ENCODE measurements at places on chromosomes 3 and 15. TPM values are rescaled to one million over a fixed set of nuclear protein-coding genes. Genes with fewer than 3 reads are reported as not detected.

DNA sequence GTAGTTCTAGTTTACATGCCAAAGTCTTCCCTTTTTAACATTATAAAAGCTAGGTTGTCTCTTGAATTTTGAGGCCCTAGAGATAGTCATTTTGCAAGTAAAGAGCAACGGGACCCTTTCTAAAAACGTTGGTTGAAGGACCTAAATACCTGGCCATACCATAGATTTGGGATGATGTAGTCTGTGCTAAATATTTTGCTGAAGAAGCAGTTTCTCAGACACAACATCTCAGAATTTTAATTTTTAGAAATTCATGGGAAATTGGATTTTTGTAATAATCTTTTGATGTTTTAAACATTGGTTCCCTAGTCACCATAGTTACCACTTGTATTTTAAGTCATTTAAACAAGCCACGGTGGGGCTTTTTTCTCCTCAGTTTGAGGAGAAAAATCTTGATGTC lies 21.3 kb downstream of the SLC35A5 start:
- DNase-seq: no peak

DNA sequence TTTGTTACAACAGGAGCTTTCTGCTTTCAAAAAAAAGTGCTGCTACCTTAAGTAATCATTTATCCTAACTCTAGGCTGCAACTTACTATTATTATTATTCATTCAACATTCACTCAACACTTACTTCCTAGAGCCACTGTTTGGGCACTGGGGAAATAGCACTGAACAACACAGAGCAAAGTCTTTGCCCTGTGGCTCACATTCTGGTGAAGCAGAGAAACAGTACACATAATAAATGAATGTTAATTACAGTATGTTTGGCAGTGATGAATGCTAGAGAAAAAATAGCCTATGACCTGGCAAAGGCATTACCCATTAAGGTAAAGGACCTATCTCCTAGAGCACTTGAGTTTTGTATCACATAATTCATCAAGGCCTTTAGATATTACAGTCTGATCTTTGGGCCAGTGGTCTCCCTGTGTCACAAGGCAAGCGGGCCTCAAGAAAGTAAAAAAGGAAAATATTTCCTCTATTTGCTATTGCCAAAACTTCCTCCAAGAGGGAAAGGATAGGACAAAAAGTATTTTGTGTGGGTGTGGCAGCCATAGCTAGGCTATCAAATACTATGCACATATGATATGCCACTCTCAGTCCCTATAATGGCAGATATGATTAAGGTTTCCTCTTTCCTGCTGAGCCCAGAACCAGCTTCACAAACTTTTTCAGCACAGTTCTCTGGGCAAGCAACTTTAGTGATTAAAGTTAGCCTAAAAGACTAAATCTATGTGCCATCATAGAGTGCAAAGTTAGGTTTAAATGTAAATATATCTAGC lies 142.8 kb downstream of the FHIT start:
- no peak for DNase-seq

DNA sequence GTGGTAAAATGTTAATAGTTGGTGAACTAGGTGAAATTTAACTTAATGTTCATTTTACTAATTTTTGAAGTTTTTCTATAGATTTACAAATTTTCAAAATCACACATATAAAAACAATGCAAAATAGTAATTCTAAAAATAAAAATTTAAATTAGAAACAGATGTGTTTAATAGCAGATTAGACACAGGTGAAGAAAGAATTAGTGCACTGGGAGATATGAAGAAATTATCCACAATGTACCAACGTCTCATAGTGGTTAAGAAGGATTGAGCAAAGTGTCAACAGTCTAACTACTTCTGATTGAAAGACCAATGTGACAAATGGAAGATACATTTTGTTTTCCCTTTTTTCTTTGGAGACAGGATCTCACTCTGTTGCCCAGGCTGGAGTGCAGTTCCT lies 26.5 kb downstream of the SPG11 start:
- no peak for DNase-seq

DNA sequence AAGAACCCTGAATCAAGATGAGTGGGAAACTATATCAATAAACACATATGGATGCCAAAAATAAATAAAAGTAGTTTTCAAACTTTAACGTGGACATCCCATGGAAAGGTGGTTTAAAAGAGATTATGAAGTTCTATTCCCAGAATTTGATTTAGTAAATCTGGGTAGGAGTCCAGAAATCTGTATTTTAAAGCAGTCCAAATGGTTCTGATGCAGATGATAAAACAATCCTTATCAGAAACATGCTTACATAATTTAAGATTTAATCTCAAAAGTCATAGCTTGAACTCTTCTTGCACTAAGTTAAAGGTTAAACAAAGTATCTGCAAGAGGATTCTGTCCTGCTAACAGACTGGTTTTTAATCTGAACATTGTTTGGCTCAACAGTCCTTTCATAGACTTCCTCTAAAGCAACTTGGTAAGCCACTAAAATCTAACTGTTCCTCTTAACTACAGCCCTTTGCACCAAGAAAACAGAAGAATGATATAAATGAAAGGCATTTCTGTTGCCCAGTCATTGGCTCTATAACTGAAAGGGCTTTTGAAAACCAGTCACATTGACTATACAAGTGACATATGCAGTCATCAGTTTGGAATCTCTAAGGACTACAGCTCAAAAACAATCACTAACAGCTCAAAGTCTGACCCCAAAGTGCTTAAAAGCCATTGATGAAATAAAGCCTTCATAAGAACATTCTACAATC lies 23.4 kb upstream of the MAP4 start:
- no peak for DNase-seq

- no peak for DNase-seq
Observed at GRCh38 chr15:85019815-85020590, 38.3 kb downstream of the PDE8A start.

DNA sequence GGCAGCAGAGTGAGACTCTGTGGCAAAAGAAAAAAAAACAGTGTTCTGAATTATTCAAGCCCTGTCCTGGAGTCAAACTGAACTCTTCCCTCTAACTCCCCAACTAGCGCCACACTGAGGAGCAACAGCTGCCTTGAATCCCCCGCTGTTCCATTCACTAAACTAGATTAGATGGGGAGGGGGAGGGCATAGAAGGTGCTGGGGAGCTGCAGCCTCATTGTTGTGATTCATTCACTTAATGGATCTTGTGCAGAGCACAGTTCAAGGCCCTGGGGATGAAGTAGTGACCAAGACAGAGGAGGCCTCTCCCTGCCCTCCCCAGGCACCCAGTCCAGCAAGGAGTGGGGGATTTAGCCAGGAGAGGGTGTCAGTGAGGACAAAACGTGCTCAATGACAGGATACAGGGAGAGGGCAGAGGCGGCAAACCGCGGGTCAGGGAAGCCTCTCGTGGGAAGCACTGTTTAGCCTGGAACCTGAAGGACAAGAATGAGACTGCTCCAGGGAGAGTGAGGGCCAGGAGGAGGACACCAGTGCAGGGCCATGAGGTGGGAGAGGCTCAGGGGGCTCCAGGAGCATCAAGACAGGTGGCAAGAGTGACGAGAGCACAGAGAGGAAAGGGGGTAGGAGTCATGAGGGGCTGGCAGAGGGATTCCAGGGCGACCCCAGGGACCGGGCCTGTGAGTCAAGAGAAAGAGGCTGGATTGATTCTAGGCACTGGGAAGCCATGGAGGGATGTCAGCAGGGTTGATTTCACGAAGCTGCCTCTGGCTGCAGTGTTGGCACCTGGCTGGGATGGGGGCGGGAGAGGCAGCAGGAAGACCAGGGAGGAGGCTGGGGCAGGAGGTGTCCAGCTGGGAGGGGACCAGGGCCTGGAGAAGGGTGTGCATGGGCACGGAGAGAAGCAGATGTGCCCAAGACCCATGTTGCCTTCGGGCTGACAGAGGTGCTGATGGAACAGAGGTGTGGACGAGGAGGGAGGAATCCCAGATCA lies 31.4 kb downstream of the ALS2CL start:
- no peak for DNase-seq

DNA sequence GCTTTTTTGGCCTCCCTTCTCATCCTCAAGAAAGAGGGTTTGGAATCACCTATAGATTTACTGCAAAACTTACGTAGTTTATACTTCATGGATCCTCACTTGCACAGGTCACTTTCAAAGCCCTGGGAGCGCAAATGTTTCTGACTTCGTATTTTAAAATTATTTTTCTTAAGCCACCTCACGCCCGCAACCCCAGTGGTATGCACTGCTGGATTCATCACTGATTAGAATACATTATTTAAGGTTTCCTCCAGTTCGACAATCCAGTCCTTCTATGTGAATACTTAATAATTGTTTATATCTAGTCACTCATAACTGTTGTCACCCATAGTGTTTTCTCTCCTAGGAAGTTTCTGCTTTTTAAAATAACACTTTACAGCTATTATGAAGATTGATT lies 339.9 kb downstream of the CHL1 start:
- DNase-seq: no peak

DNA sequence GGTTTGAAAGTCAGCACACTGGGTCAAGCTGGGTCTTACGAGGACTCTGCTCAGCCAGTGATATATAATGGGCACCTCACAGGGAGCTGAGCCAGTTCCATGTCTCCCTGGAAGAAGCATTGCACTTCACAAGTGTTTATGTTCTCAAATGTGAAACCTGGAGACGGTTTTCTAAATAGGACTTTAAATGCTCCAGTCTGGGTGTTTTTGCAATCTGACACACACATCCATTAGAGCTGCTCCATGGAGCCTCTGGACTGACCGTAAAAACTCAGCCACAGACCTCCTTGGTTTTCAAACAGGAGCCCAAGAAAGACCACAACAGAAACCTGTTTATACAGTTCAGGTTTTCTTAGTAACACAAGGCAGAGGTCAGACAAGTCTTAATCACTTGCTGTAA lies 201.3 kb upstream of the LRIG1 start:
- DNase-seq: no peak

DNA sequence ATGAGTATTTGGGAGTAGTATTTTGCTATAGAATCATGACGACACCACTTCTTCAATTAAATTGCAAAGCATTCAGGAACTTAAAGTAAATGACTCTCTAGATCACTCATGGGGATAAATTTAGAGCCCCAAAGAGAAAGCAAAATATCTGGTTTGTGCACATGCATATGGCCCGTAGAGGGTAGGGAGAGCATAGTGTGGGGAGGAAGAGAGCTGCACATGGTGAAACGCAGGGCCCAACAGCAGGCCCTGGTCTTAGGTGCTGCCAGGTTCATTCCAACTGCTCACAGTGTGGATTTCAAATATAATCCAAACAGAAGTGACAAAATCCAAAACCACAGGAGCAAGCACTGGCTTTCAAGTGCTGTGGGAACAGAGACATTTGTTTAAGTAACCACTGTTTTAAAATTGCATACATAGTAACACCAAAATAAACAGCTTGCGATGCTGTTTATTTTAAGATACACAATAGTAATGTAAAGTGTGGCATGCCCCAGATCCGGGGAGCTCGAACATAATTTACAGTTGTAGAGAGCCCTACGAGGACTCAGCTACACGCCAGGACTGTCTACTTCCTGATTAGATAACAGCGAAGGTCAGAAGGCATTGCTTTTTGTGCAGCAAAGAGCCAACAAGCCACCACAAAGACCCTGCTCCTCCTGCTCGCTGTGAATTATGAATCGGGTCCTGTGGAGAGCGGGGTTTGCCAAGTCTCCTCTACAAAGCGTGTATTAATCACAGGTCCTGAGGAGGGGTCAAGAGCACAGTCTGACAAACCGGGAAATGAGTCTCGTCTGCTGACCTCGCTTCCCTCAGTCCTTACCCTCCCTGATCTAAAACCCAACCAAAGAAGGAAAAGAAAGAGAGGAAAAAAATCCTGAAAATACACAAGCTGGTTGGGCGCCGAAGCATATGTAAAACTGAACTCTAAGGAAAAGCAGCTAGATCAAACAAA lies 80.6 kb downstream of the MEIS2 start:
- peak; percentile 31 for DNase-seq

DNA sequence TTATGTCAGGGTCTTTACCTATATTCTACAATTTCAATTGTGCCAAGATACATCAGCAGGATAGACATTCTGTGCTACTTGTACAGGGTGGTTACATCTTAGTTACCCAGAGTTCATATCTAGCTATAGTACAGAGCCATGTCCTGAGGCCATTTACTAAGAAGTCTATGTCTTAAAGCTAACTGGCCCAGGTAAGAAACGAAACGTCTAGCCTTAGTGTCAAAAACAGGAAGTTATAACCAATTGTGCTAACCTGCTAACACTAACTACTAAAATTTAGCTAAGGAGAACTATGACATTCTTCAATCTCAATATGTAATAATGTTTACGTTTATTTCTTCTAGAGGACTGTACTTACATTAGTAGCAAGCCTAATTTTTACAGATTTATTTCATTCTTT lies 717.2 kb upstream of the UBE2E2 start:
- no peak for DNase-seq

GRCh38 chr15:64251121-64251520 lies 88.3 kb upstream of the PPIB start:
- no peak for DNase-seq

GRCh38 chr3:137792626-137793271 lies 28.6 kb downstream of the SOX14 start:
- no peak for DNase-seq

GRCh38 chr3:12328132-12328836 lies 39.4 kb downstream of the PPARG start:
- no peak for DNase-seq

GRCh38 chr15:74402337-74402841 lies 31.4 kb downstream of the SEMA7A start:
- DNase-seq: no peak

DNA sequence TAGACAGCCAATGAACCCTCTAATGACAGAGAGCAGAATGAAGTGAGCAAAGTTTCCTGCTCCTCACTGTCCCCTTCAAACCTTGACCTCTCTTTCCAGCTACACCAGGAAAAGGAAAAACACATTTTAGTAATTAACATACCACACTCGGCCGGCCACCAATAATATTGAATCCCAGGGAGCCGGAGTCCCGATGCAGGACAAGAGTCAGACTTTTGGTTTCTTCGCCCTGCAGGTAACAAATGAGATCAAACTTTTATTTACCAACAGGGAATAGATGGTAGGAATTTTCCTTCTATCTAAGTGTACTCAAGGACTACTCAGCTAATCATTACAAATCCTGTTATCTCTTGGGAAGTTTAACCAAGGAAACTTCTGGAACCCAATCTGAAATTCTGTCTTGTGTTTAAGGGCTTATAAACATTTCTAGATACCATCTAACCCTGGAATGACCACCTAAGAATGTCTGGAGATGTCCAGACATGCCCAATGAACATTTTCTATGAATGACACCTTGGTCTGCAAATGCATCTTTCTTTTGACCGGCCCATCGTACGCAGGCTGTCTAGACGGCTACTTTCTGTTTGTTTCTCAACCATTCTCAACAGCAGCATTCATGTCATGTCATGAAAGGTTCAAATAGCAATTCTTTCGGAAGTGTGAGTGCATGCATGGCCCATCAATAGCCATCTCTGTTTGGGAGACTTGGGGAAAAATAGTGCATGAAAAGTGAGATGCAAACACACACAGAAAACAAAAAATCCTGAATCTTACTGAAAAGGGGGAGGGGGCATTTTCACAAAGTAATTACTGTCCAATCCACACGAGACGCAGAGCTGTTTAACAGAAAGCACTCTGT lies 16.1 kb downstream of the PDZRN3 start:
- no peak for DNase-seq

The FAH gene
- total RNA-seq: 30.3 TPM

The CCDC80 gene
- total RNA-seq: 109 TPM

The DNAH12 gene
- total RNA-seq: 22.0 TPM

The PLAAT1 gene
- total RNA-seq: not detected

The LINGO1 gene
- total RNA-seq: not detected

All from upper lobe of left lung (tissue), 6 donors.